Suppressor macrophage (primary cell): ENCODE measurements at places on chromosomes 2 and 18.
A peak's percentile ranks its signal among the peaks of the same experiment; 100 is the strongest.

GRCh38 chr2:222465746-222466145 is 41.4 kb downstream of the SGPP2 start:
- no peak for DNase-seq

- DNase-seq: no peak
Measured at GRCh38 chr18:74731097-74731496, 133.4 kb downstream of the ZNF407 start.

DNA sequence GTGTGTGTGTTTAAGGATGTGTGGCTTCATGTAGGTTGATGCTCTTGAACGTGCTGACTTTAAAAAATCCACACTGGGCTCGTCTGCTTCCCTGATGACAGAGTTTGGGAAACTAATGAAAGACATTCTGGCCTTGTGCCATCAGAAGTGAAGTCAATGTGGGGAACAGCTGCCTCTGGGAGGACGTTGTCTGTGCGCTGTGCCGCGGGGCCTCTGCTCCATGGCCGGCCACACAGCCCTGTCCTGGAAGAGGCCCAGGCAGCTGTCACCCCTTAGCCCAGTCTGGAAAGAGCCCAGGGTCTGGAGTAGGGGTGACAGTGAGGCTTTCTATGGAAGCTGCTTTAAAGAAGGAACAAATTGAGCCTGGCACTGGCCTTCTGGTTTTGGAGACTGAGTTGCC is 155.8 kb downstream of the SH3RF3 start:
- DNase-seq: peak; percentile 6

DNA sequence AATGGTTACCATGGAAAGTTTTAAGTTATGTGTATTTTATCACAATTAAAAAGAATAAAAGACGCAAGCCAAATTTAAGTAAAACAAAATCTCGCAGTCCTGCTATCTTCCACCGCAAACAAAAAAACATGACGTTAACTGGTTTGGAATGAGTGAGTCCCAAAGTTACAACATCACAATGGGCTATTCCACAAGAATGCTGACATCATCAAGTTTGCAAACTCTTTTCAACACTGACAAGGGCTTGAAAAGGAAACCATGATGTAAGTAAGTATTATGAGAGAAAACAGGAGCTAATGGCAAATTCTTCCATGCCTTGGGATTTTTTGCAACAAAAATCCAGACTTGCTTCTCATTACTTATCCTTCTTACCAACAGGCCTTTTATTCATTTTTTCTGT is 31.1 kb downstream of the SIGLEC15 start:
- DNase-seq: no peak

GRCh38 chr2:54940723-54941122 is 109.5 kb downstream of the RTN4 start:
- DNase-seq: no peak
